CD4-positive, alpha-beta T cell treated with Interleukin-15 for 1 hour (primary cell): ENCODE measurements at places on chromosomes 2 and 18.

- DNase-seq = no peak
Observed at GRCh38 chr2:56812432-56812831, 628.6 kb downstream of the CCDC85A start.

DNA sequence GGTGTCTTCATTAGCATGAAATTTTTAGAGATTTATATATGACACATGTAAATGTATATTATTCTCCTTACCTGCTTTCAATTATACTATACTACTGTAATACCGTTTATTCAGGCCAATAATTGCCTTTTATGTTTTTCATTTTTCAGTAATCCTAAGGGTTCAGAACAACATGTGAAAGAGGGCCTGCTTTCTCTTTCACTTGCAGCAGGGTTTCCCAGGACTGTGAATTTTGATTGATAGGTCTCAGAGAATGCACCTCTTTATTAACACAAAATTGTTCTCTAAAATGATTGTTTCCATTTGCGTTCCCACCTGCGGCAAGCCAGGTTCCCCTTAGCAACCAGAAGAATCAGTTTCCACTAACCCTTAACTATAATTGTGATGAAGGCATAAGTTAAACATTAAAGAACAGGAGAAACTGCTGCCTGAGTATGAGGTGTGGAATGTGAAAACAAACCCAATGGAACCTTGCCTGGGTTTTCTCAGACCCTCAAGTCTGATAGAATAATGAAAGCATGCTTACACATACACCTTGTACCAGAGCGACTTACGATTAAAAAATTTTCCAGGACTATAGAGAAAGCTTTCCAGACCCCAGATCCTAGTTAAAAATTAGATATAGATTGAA lies 1591.2 kb upstream of the LRRTM1 start:
- no peak for DNase-seq

DNA sequence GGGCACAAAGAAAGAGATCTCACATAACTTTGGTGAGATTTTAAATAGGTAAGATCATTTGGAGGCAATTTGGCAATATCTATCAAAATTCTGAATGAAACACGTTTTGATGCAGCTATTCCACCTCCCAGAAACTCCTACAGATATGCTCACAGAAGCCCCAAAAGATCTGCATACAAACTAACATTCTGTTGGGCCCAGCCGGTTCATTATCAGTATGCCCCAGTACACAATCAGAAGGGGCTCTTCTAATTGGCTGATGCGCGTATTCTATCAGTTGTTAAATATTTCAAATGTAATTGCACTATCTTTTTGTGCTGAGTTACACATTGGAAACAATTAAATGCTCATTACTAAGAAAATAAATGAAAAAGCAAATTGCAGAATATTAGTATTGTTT lies 7.1 kb upstream of the TGIF1 start:
- DNase-seq = no peak

- DNase-seq = no peak
Observed at GRCh38 chr2:47631792-47632398, 151.1 kb upstream of the MSH6 start.

DNA sequence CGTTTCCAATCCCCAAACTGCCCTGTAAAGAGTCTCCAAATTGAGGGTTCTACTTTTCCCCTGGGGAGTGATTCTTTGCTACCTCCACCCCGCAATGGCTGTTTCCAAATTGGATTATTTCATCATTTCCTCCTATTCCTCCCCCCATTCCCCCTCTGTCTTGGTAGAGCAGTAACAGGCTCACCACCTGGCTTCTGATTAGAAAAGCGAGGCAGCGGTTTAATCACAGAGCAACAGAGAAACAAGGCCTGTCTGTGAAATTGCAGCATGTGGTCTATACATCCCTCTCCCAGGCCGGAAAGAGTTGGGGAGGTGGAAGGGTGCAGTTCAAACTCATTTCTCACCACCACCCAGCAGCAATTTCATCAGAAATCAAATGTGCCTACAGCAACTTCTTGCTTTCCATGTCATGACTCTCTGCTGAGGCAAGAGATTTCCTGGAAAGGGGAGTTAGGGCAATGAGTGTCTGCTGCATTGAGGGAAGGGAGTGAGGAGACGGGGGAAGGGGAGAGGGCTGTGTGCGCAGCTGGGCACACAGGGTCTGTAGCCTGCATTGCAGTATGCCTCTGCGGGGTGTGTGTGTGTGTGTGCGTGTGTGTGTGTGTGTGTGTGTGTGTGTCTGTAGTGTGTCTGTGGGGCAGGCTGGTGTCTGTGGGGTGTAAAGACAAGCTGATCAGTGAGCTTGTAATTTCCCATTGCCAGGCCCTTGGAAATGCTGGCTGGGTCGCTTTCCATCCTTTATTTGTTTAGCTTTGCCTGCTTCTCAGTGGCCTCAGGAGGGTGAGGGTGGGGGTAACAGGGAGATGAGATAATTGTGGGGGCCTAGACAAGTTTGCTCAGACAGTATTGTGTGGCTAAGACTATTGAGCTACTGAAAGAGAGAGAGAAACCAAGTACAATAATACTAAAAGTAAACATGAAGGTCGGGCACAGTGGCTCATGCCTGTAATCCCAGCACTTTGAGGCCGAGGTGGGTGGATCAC lies 13.5 kb upstream of the IGFBP2 start:
- no peak for DNase-seq

DNA sequence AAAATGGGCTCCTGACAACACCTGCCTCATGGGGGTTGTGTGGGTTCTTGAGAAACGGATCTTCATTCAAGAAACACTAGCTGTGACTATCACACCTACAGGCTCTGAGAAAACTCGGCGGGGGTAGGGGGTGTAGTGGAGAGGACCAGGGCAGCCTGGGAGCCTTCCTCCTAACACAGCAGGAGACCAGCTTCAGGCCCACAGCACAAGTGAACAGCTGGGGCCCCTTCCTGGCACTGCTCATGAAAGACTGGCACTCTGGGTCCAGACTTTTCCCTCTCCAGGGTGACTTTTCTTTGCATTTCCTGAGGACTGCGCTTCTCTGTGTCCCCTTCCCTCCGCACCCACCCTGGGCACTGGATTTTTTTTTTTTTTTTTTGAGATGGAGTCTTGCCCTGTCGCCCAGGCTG lies 7.2 kb upstream of the SEMA4C start:
- no peak for DNase-seq

- DNase-seq = no peak
Observed at GRCh38 chr2:177714704-177715103, 322.1 kb downstream of the AGPS start.

DNA sequence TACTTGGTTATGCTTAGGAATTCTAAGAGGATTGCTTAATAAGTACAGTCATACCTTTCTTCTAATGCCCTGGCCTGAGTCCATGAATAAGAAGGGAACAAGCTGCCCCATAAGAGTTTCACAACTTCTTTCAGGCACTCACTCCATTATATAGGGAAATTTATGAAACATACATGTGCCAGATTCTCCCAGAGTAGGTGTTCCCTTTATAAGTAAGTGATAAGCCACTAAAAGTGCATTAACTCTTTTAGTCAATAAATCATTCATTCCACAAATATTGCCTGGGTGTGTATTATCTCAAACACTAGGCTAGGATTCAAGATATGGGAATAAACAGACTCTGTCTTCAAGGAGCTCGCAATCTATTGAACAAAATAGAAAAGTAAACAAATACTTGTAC lies 84.5 kb upstream of the RBBP8 start:
- no peak for DNase-seq

- DNase-seq = no peak
Observed at GRCh38 chr2:109403841-109404201, 209.9 kb downstream of the SEPTIN10 start.

GRCh38 chr18:4582431-4583335 lies 127.6 kb upstream of the DLGAP1 start:
- no peak for DNase-seq

DNA sequence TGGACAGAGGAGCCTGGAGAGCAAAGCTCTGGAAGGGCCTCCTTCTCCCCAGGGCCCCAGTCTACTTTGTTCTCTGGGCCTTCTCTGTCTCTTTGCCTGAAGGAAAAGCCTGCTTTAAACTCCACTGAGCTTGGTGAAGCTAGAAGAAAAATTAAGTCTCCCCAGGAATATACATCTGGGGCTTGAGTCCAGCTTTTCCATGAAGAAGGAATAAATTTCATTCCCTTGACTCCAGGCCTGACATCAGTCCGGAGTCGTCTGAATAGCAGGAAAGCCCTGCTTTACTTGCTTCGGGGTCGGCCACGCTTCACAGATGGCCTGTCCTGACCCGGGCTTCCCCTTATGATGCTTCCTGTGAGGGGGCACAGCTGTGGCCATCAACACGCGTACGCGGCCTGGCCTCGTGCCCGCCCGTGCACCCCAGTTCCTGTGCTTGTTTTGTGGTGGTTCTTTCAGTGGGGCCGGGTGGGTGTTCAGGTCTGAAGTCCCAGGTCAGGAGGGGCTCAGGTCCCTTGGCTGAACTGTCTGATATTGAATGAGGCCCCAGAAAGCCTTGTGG lies 73.6 kb downstream of the ACOXL start:
- DNase-seq = peak; percentile 27

DNA sequence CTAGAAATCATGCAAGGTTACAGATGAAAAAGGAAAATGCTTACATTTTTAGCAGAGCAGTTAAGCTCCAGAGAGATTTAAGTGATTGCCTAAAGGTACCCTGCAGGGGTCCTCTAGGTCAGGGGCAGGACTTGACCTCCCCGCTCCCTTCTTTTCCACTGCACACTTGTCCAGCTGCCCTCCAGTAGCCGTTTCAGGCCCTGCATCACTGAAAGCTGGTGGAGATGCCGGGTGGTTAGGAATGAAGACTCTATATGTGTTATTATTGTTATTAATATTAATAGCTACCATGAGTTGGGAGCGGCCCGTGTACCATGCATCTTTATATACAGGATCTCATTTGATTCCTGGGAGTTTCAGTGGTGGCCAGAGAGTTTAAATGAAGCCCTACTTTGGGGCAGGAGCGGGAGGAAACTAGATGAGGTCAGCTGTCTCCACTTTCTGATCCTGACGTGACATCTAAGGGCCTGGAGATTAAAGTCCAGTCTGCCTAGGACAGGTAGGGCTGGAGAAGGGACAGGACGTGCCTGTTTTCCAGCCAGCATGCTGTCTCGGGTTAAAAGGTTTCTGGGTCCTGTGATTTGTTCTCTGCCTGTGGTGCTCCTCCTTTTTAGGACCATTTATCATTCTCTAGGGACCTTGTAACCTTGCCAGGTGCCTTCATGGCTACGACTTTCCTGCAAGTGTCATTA lies 2.1 kb downstream of the TMEM37 start:
- no peak for DNase-seq

- DNase-seq = no peak
Observed at GRCh38 chr18:23825496-23825895, 136.2 kb downstream of the LAMA3 start.

- no peak for DNase-seq
Observed at GRCh38 chr2:239292959-239293774, 107.7 kb downstream of the HDAC4 start.

- DNase-seq = no peak
Observed at GRCh38 chr2:233174137-233174536, 77.3 kb upstream of the ATG16L1 start.

- DNase-seq = no peak
Observed at GRCh38 chr18:3998698-3999333, 456.3 kb downstream of the DLGAP1 start.

DNA sequence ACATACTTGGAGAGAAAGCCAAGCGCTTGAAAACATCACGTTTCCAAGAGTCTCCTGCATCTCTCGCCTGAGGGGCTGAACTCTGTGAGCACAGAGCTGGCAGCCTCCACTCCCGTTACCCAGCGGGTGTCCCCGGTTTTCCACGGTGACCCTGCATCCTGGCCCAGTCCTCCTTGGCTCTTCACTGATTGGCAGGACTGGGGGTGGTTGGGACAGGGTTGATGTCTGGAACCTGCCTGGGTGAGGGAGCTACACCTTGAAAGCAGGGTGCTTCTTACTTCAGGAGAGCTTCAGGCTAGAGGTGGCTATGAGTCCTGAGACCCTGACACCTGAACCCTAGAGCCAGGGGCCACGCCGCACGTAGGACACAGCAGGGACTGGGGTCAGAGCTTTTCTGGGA lies 234.1 kb downstream of the DYSF start:
- no peak for DNase-seq

DNA sequence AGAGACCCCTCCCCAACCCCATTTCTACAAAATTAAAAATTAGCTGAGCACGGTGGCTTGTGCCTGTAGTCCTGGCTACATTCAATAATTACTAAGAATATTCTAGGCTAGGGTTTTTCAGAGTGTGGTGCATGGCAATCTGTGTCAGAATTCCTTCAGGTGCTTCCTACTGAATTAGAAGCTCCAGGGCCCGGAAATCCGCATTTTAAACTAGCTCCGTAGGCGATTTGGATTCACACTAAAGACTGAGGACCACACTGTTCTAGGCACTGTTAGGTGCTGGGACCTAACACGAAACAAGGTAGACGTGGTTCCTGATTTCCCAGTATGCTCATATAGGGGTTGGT lies 628 bp upstream of the ZFAND2B start:
- DNase-seq = no peak

- no peak for DNase-seq
Observed at GRCh38 chr2:112787729-112788393, 3.6 kb upstream of the IL1A start.

DNA sequence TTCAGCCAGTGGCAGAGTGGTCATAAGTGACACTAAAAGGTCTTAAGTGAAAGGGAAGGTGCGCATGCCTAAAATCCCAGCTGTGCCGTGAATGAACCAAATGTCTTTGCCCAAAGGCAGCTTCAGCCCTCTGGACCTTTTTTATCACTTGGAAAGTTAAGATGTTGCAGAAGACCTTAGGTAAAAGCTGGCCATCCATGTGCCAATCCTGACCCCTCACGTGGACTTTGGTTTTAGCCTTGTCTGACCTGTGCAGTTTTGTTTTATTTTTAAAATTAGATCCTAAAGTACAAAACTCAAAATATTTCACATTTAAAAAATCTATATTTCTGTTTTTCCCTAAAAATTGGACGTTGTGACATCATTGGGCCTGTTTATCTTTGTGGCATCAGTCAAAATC lies 429.5 kb downstream of the STK39 start:
- DNase-seq = no peak

GRCh38 chr18:34796035-34796657 lies 86.0 kb downstream of the DTNA start:
- no peak for DNase-seq

DNA sequence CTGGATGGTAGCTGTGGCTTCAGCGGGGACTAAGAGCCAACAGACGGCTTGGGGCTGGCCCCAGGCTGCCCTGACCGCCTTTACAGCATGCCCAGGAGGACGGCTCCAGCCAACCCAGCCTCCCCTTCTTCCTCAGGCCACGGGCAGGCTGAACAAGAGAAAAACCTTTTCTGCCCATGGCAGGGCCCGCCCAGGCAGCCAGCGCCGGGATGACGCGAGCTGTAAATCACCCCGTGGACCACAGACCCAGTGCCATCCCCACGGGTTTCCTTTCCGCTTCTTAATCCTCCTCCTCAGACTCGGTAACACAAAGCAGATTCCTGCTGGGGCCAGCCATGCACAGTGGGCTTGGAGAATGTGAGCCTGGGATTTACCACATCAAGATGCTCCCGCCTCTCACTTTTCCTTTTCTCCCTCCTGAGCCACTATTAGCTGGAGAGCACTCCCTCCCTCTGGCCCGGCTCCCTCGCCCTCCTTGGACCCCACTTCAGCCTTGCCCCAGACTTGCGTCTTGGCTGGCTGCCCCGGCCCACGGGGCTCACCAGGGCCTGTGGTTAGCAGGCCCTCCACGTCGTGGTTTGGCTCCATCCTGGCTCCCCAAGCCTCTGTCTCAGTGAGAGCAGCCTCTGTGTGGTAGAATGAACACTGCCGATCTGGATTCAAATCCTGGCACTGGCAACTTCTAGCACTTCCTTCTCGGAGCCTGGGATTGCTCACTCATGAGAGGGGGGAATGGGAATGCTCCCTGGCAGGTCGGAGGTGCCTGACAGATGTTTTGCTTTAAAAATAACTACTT lies 31.4 kb downstream of the ATOH8 start:
- no peak for DNase-seq

- no peak for DNase-seq
Observed at GRCh38 chr2:23021311-23022120, 363.5 kb upstream of the KLHL29 start.
